ENCODE measurements at places on chromosomes 16 and 17. TPM values are rescaled to one million over a fixed set of nuclear protein-coding genes. Genes with fewer than 3 reads are reported as not detected.
A peak's percentile ranks its signal among the peaks of the same experiment; 100 is the strongest.

- H3K4me3 ChIP-seq = no peak overlapping the region
- H3K27me3 ChIP-seq = peaks cover 5% of the 10 kb centered on the region
- H3K36me3 ChIP-seq = no peaks in the 10 kb centered on the region
- DNase-seq = no peak
- peak overlapping the region; percentile 23 for H3K27ac ChIP-seq
These were observed 268.7 kb upstream of the CDH5 start for GRCh38 chr16:66097751-66098150.

DNA sequence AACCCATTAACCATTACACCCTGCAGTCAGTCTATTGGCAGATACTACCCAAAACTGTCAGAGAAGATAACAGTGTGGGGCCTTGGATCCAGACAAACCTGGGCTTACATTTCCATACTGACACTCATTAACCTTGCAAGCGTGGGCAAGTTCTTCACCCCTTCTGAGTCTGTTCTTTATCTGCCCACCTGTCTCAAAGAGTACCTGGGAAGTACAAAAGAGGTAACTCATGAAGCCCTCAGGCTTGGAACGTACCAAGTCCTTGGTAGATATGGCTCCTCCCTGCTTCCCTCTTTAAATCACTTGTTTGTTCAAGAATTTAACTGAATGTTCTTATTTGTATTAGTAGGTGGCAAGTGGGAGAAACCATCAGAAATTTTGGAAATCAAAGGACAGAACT, 2.5 kb upstream of the IGSF6 start:
- H3K27ac ChIP-seq = no peak overlapping the region
- no peak overlapping the region for H3K4me3 ChIP-seq
- H3K36me3 ChIP-seq = peaks cover 14% of the 10 kb centered on the region
- H3K27me3 ChIP-seq = no peaks in the 10 kb centered on the region

FOXJ1 gene
- total RNA-seq = 2.0 TPM

PRSS33 gene
- not detected for total RNA-seq

GRCh38 chr17:7593296-7593695, 3.4 kb upstream of the SOX15 start:
- H3K4me3 ChIP-seq = no peak overlapping the region
- H3K27me3 ChIP-seq = no peaks in the 10 kb centered on the region
- DNase-seq = no peak
- peaks cover 42% of the 10 kb centered on the region for H3K36me3 ChIP-seq
- H3K27ac ChIP-seq = peak overlapping the region; percentile 11

All from mesothelial cell of epicardium (in vitro differentiated cells).